Panc1 (cell line): ENCODE measurements at places on chromosomes 1 and 21. TPM values are rescaled to one million over a fixed set of nuclear protein-coding genes. Genes with fewer than 3 reads are reported as not detected.

DNA sequence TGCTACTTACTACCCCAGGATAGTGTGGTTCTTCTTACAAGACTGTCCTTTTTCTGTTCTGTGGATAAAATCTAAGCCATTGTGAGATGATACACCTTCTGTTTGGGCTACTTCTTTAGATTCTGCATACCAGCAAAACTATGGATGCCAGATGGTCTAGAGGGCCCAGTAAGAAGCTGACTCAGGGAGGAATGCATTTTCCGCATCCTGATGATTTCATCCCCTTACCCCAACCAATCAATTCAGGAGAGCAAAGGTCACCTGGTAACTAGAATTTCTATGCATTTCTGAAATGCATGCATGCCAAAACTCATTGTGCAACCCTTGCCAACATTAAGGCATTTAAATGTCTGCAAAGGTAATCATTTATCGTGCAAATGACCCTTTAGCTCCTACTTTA is 285.7 kb upstream of the ZP4 start:
- H3K4me1 ChIP-seq: no peaks in the 10 kb centered on the region
- H3K27me3 ChIP-seq: no peaks in the 10 kb centered on the region
- no peak for DNase-seq
- no peaks in the 10 kb centered on the region for H3K36me3 ChIP-seq

GRCh38 chr1:50251702-50252101 is 143.0 kb downstream of the ELAVL4 start:
- H3K4me3 ChIP-seq: no peak overlapping the region
- DNase-seq: no peak
- no peaks in the 10 kb centered on the region for H3K36me3 ChIP-seq
- H3K4me1 ChIP-seq: no peaks in the 10 kb centered on the region
- no peak overlapping the region for H3K27ac ChIP-seq

DNA sequence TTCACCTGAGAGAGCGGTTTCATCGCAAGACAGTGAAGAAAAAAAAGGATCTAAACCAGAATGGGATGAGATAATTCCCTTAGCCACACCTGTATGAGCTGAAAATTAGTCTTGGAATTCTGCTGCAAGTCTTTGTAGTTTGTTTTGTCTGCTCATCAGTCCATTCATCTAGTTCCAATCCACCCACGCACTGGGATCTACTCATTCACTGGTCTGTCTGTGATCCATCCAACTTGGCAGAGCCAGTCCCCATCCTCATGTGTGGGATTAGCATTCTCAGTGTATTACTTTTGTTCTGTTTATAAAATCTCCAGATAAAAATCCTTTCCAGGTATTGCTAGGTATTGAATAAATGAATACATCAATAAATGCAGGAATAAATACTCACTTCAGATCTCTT is 266.5 kb upstream of the USP24 start:
- H3K27me3 ChIP-seq: no peaks in the 10 kb centered on the region
- no peak overlapping the region for H3K4me3 ChIP-seq
- no peak overlapping the region for H3K27ac ChIP-seq
- no peak for DNase-seq

- H3K4me1 ChIP-seq: no peaks in the 10 kb centered on the region
- DNase-seq: no peak
- no peak overlapping the region for H3K27ac ChIP-seq
- H3K4me3 ChIP-seq: no peak overlapping the region
These were observed 76.9 kb upstream of the CCDC190 start for GRCh38 chr1:162937716-162938395.

- no peak overlapping the region for H3K27ac ChIP-seq
- no peak overlapping the region for H3K4me3 ChIP-seq
- H3K4me1 ChIP-seq: no peaks in the 10 kb centered on the region
- no peaks in the 10 kb centered on the region for H3K36me3 ChIP-seq
- H3K27me3 ChIP-seq: no peaks in the 10 kb centered on the region
These were observed 271.7 kb upstream of the ADGRL2 start for GRCh38 chr1:81529014-81529413.

SEC16B gene
- total RNA-seq: 0.39 TPM

DNA sequence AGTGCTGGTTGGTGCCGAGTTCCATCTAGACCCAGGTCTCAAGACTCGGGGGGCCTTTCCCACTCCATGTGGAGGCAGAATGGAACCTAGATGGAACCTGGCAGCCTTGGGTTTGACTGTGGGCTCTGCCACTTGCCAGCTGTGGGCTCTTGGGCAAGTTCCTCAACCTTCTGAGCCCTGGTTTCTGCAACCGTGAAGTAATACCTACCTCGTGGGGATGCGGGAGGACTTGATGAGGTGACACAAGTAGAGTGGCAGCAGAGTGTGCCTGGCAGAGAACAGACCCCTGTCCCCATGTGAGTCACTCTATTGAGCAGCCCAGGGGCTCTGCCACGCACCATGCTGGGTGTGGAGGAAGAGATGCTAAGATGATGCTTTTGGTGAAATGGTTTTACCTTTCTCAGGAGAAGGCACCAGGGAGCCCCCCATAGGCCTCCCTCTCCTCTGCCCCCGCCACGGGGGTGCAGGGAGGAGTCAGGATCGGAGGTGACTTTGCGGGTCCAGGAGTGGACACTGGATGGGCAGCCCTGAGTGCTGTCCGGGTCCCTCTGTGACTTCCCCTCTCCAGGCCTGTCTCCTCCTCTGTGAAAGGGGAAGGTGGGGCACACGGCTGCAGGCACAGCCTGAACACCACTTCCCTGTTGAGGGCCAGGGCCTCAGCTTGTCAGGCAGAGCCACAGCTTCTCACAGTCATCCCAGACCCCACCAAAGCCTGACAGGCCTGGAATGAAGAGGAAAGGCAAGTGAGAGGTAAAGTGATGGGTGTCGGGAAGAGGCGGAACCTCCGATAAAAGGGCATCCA is 36.7 kb upstream of the EDN2 start:
- H3K4me1 ChIP-seq: no peaks in the 10 kb centered on the region
- DNase-seq: no peak
- H3K36me3 ChIP-seq: no peaks in the 10 kb centered on the region
- H3K27me3 ChIP-seq: no peaks in the 10 kb centered on the region
- no peak overlapping the region for H3K27ac ChIP-seq
- H3K4me3 ChIP-seq: no peak overlapping the region
